ENCODE measurements at places on chromosomes 7 and 10.
A peak's percentile ranks its signal among the peaks of the same experiment; 100 is the strongest.

DNA sequence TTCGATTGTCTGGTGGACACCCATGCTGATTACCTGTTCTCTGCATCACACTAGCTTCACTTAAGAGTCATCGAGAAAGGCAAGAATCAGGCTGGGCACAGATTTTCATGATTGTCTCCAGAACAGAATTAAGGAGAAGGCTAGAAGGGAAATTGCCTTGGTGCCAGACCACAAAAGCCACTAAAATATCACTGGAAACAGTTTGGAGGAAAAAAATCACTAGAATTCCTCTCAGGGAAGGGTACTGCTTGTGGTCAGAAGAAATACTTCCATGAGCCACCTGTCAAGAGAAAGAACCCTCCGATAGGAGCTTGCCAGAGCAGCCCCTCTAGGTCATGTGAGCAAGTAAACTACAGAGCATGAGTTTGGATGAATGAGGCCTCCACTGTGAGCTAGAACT is 269.3 kb upstream of the TEX47 start:
- DNase-seq: no peak

- no peak for DNase-seq
Observed at GRCh38 chr10:68506411-68506810, 20.9 kb downstream of the SLC25A16 start.

DNA sequence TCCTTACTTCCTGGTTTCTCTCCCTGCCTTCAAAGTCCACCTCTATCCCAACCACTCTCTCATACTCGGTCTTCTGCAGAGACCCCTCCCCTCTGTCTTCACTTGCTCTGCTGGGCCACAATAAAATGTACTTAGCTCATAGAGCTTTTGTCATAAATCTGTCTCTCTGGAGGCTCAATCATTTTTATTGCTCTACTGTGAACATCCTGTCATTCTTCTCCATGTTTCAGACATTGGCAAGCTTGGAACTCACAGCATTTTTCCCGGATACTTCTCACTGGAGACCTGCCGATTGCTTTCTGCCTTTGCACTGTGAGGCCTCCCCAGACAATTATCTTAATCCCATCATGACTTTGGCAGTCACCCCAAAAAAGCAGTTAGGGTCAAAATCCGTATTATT is 192.3 kb upstream of the ZMIZ1 start:
- no peak for DNase-seq

GRCh38 chr7:143410521-143411004 is 1.9 kb upstream of the EPHA1 start:
- DNase-seq: peak; percentile 98

DNA sequence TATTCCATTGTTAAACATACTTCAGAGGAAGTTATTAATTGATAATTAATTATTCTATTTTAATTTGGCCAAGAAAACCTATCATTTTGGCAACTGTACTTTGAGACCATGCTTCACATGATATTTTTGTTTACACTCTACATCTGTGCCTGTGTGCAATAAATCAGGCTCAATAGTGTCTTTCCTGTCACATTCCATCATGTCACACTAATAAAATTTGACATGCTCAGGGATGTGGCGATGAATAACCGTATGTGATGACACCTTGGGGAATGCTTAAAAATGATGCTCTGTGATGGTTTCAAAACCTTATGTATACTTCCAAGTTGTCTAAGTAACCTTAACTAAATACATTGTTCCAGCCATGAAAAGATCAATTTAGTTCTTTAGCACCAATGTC is 364.6 kb upstream of the TEX47 start:
- no peak for DNase-seq

DNA sequence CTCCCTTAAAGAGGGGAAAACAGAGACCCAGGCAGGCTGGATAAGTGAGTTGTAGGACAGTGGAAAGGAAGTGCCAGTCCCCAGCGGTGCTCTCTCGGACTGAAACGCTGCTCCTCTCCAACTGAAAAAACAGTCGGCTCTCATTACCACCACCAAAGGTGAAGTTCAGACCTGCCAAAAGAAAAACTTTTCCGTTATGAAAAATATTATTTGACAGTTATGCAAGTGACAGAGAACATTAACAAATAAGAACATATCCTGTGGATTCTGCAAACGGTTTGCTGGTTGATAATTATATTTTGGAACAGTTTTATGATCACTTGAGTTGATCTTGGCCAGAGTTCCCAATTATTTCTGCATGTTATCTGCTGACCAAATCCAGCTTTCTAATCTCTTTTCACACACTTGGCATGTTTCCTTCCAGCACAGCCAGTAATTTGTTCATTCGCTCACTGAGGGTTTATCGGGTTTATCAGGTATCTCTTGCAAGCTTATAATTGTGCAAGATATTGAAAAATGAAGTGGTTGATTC is 82.6 kb downstream of the PTPRE start:
- no peak for DNase-seq

DNA sequence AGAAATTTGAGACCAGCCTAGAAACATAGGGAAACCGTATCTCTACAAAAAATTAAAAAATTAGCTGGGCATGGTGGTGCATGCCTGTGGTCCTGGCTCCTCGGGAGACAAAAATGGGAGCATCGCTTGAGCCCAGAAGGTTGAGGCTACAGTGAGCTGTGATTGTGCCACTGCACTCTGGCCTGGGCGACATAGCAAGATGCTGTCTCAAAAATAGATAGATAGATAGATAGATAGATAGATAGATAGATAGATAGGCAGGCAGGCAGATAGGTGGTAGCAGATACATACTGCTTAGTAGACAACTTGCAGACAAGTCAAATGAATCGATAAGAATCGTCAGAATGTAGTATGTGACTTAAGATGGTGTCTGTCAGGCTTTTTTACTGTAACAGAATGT is 106.9 kb downstream of the SND1 start:
- no peak for DNase-seq

DNA sequence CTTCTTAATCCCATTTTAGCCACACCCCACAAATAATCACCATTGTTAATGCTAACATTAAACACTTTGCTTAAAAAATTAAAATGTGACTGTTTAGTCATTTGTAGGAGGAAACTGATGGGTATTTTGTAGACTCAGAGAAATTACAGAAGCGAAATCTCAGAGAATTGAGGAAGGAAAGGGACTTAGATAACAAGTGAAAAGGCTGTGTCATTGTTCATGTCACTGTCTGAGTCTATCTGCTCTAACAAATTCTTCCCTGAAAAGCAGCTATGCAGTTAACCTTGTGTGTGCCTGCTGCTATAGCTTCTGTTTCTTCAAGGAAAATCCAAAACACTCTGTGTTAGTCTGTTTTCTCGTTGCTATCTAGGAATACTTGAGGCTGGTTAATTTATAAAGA is 40.9 kb upstream of the PLXDC2 start:
- no peak for DNase-seq

- no peak for DNase-seq
Observed at GRCh38 chr7:157767506-157768197, 430.8 kb downstream of the DNAJB6 start.

DNA sequence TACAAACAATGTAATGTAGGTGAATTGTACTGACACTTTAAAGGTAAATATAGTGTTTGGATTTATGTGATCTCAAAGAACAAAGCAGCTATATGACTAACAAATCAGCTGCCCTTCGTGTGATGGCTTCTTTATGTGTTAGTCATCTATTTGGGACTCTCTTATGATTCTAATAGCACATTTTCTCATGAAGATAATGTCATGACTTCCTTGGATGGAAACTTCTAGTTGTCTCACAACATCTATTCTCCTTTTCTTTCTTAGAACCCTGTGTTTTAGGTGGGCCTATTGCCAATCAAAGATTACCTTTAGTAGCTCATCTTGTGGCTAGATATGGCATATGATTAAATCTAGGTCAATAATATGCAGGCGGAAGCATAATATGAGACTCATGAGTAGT is 45.0 kb downstream of the TMEM106B start:
- no peak for DNase-seq

- DNase-seq: peak; percentile 2
Observed at GRCh38 chr10:105188737-105189462, 547.8 kb downstream of the SORCS3 start.

GRCh38 chr10:30491204-30491915 is 57.4 kb downstream of the MAP3K8 start:
- DNase-seq: peak; percentile 88

DNA sequence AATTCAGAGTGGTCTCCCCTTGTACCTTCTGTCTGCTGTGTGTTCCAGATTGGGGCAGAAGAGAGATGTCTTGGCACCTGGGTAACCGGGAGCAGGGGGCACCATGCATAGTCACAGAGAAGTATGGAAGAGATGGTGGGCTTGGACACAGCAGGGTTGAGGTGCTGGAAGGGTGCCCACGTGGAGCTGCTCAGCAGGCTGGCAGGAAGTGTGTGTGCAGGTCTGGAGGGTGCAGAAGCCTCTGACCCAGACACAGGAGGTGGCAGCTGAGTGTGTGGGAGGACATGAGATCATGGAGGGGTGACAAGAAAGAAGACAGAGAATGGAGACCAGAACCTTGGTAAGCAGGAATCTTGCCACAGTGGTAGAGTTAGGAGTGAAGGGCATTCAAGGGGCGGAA is 42.3 kb upstream of the DUSP5 start:
- peak; percentile 62 for DNase-seq

- peak; percentile 21 for DNase-seq
Observed at GRCh38 chr7:69738396-69738951, 140.2 kb downstream of the AUTS2 start.

GRCh38 chr7:96527133-96527827 is 182.4 kb downstream of the SEM1 start:
- no peak for DNase-seq

DNA sequence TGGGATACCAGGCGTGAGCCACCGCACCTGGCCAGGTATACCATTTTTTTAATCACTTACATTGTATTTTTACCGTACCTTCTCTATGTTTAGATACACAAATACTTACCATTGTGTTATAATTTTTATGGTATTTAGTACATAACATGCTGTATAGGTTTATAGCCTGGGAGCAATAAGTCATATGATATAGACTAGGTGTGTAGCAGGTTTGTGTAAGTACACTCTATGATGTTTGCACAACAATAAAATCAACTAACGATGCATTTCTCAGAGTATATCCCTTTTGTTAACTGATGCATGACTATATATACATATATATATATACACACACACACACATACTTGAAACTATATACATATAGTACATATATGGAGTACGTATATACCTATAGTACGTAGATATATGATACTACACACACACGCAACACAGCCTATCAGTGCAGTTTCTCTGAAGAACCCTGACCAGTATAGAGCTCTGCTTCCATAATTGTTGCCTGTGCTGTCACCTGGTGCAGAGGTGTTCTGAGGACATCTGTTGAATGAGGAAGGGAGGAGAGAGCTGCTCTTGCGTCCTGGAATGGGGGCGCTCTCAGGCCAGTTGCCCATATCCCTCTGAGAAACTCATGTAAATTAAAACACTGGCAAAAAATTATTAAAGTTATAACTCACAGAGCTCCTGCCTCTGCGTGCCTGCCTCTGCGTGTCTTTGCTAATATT is 315.3 kb downstream of the FGFR2 start:
- DNase-seq: no peak

- peak; percentile 4 for DNase-seq
Observed at GRCh38 chr10:17805921-17806577, 3.1 kb upstream of the MRC1 start.

- no peak for DNase-seq
Observed at GRCh38 chr10:116826803-116827202, 22.5 kb upstream of the ENO4 start.

DNA sequence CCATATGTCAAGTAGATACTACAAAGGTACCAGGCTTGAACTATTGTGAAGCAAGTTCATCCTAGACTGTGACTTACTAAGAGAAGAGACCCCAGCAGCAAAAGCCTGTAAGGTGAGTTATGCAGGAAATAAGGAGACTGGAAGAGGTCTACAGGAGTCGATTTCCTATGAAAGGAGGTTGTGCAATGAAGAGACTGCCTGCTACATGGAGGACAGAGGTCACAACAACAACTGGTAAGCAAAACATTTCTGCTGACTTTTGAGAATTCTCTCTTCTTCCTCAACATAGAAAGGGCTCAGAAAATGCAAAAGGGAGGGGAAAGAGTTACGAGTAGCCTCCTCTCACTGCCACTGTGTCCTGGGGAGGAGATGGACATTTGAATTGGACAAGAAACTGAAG is 42.4 kb downstream of the PDK4 start:
- DNase-seq: no peak

- DNase-seq: no peak
Observed at GRCh38 chr10:16975188-16975587, 154.4 kb downstream of the CUBN start.

GRCh38 chr10:42888504-42889095 is 106.0 kb downstream of the BMS1 start:
- no peak for DNase-seq

GRCh38 chr7:123871998-123872867 is 27.3 kb downstream of the HYAL4 start:
- peak; percentile 59 for DNase-seq

GRCh38 chr7:105690325-105690945 is 109.1 kb upstream of the EFCAB10 start:
- no peak for DNase-seq

- no peak for DNase-seq
Observed at GRCh38 chr7:8291397-8292141, 29.6 kb upstream of the ICA1 start.

DNA sequence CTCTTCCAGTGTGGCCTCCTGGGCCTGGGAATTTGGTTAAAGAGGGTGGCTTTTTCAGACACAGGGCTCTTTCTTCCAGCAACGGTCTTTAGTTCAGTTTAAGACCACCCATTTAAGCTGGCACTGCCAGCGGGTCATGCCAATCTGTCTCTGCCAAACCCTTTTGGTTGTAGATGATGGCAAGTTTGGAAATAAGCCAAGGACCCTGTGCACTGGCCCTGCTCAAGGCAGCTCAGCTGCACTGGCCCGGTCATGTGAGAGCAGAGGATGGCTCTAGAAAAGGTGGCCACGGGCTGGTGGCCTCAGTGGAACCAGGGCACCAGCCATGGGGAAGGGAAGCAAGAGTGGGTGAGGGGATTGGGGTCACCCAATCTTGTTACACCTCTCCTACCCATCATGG is 294.1 kb downstream of the GLRX3 start:
- DNase-seq: no peak

GRCh38 chr7:79982141-79982770 is 152.4 kb upstream of the GNAI1 start:
- no peak for DNase-seq

All from NB4 (cell line).